ENCODE measurements at places on chromosomes 11 and 22.

DNA sequence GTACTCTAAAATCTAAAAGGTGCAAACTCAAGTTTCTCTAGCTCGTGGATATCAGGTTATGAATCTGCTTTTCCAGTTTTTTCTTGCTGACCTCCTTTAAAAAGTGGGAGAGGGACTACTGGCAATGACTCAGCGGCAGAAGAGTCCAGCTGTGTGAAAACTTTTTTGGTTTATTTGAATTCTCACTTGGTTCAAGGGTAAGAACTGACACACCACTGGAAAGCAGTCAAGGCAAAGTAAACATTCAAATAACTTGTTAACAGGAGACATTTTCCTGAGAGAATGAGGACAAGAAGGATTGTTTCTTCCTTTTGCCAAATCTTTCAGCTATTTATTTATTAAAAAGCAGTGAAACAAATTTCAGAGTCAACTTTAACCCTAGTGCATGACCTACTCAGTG lies 36.1 kb downstream of the CDON start:
- DNase-seq = no peak

GRCh38 chr11:6640036-6640984 lies 15.3 kb downstream of the DCHS1 start:
- DNase-seq = no peak

DNA sequence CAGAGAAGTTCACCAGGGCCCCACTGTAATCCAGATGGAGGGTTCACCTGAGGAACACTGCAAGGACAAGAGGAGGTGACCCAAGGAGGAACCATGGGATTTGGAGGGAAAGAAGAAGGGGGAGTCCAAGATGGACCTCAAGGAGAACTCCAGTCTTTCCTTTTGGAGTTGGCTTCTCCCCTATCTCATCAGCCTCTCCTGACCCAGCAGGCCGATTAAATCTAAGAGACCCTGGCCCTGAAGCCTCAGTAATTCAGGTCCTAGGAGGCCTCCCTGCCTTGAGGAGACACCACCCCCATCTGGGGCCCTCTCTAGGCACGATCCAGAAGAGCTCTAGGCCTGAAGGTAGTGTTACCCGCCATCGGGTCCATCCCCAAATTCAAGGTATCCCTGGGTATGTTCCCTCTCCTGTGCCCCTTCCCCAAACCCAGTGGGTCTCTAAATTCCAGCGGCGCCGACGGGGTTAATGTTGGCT lies 15.1 kb upstream of the DGKZ start:
- DNase-seq = no peak

DNA sequence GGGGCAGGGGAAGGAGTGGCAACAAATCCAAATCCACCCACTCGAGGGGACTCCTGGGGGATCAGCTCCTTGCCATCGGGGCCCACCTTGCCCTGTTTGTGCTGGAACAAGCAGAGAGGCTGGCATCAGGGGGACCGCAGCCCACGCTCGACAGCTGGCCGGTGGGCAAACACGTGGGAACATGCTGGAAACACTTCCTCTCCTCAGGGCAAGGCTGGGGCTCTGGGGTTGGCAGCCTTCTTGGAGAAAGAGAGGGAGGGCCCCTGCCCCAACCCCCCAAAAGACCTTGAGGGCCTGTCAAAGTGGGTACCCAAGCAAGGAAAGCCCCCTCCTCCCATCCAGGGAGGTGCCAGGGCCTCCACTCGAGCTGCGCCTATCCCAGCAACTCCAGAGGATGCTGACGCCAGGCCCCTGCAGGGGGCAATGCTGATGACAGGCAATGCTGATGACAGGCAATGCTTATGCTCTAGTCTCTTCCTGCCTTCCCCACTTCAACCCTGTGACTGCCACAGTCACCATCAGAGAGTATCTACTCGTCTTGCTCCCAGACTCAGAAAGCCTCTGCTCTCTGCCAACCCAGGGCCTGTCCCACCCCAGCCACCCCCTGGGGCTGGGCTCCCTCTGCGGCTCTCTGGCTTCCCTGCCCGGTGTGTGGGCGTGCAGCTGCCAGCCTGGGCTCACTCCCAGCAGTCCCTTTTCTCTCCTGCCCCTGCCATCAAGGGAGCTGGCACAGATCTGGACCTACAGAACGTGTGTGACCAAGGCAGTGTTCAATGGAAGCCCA lies 6.0 kb downstream of the ESS2 start:
- DNase-seq = no peak

DNA sequence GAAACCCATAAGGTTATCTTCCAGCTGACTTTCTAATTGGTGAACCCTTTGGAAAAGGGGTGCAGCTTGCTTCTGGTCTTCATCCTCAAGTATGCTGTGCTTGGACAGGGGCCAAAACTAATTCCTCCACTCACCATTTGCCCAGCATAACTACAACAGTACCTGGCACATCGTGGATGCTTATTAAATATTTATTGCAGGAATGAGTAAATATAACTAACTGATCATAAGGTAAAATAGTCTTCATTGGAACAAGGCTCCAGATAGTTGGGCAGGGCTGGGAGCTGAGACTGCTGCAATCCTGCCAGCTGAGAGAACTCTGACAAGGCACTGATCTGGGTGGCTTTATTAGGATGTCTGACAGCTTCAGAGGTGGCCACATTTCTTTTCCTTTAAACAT lies 2.4 kb upstream of the SIDT2 start:
- DNase-seq = no peak

DNA sequence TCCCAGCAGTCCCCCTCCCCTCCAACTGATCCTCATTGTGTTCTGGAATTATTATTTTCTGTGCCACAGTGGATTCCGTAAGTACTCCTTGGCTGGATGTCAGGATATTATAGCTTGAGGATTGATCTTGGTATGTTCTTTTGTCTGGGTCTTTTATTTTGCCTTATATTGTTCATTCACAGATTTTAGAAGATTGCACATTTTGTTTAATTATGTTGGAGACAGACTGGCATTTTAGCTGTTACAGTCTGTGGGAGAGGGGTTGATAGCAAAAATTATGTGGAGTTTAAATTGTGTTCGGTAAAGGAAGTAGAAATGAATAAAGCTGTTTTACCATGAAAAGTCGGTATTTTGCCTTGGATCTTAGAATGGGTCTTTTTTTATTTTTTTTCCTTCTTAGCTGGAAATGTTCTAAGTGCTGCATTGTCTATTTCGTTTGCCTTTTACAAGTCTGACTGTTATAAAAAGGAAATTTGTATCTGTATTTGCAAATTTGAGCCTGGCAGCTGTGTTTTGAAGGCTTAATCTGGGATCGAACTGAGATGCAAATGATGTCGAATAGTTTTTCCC lies 141.9 kb upstream of the TTC12 start:
- DNase-seq = no peak

DNA sequence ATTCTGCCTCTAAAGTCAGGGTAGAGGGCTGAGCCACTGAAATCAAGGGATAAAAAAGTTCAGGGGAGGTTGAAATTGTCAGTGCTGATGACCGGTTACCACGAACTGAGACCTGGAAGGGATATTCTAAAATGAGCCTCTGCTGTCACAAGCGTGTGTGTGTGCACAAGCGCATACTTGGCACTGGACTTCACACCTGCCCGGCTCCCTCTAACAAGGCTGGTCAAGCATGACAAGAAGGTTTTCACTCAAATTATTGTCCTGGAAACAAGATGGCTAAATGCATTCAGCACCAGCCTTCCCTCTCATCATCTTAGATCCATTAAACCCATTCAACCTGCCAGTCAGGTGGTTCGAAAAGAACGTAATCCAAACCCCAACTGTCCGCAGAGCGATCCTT lies 54.8 kb upstream of the CECR2 start:
- no peak for DNase-seq

- no peak for DNase-seq
Measured at GRCh38 chr22:46676881-46677280, 56.7 kb downstream of the GRAMD4 start.

- DNase-seq = no peak
Measured at GRCh38 chr11:119417726-119418540, 5.0 kb downstream of the THY1 start.

GRCh38 chr22:44997060-44997459 lies 12.7 kb downstream of the PHF21B start:
- no peak for DNase-seq

DNA sequence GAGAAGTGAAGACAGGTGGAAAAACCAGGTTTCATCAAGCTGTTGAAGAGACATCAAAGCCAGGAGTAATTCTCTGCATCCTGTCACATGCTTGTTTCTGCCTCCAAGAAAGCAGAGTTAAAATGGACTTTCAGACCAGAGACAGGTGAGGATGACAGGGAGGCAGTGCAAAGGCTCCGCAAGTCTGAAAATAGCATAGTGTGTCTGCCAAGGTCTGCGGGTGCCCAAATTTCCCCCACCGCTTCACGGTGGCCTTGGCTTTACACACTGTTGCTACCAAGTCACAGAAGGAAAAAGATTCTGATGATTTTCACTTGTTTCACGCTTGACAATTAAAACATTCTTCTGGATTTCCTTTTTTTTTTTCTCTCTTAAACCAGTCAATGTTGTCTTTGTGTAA lies 44.2 kb downstream of the SNX19 start:
- no peak for DNase-seq

- DNase-seq = no peak
Measured at GRCh38 chr11:103050351-103050750, 41.6 kb downstream of the DCUN1D5 start.

DNA sequence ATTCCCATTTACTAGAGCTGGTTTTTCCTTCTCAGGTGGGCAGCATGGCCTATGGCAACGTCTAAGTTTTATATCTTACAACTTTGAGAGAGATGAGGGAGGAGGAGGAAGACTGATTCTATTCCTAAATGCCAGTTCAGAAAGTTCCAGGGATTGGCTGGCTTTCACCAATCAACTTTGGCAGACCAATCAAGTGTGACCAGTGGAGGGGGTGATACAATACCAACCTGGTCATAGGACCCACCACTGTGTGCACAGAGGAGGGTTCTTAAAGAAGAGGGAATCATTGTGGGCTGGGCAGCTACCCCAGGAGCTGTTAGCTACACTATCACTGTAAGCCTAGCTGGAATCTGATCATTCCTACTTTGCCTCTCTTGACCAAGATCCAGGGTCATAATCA lies 8.1 kb downstream of the DIXDC1 start:
- no peak for DNase-seq

- no peak for DNase-seq
Measured at GRCh38 chr11:123674297-123674696, 19.9 kb upstream of the SCN3B start.

DNA sequence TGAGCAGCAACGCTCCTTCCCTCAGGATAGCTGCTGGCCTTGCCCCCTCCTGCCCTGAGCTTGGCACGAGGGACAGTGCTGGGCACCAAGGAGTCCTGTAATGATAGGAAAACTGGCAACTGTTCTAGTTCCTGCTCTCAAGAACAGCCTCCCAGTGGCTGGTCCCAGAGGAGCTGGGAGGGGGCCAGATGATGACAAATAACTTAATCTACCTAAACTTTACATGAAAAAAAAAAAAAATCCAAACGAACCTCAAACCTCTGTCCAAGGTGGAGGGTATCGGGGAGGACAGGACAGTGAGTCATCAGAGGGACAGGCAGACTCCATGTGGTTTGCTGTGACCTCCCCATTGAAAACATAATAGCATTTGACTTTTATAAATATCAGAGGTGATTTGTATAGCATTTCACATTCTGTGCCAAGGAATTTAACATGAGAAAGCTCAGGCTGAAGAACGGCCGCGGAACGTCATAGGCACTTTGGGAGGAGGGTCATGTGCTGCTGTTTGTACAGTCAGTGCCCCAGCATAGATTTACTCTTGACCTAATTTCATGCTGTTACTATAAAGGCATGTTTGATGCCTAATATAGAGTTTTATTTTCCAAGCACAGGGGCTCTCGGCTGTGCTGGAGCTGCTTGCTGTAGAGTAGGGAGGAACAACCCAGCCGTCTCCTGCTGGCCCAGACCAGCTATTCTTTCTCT lies 98.2 kb upstream of the NNMT start:
- no peak for DNase-seq

- DNase-seq = no peak
Measured at GRCh38 chr11:71399341-71399740, 48.9 kb downstream of the DHCR7 start.

- DNase-seq = no peak
Measured at GRCh38 chr11:104570078-104570701, 328.1 kb downstream of the CASP12 start.

GRCh38 chr11:74267014-74267413 lies 44.4 kb downstream of the P4HA3 start:
- no peak for DNase-seq

GRCh38 chr11:77191823-77192495 lies 63.9 kb downstream of the MYO7A start:
- DNase-seq = peak; percentile 84

- no peak for DNase-seq
Measured at GRCh38 chr11:46357483-46357936, 10.2 kb downstream of the DGKZ start.

DNA sequence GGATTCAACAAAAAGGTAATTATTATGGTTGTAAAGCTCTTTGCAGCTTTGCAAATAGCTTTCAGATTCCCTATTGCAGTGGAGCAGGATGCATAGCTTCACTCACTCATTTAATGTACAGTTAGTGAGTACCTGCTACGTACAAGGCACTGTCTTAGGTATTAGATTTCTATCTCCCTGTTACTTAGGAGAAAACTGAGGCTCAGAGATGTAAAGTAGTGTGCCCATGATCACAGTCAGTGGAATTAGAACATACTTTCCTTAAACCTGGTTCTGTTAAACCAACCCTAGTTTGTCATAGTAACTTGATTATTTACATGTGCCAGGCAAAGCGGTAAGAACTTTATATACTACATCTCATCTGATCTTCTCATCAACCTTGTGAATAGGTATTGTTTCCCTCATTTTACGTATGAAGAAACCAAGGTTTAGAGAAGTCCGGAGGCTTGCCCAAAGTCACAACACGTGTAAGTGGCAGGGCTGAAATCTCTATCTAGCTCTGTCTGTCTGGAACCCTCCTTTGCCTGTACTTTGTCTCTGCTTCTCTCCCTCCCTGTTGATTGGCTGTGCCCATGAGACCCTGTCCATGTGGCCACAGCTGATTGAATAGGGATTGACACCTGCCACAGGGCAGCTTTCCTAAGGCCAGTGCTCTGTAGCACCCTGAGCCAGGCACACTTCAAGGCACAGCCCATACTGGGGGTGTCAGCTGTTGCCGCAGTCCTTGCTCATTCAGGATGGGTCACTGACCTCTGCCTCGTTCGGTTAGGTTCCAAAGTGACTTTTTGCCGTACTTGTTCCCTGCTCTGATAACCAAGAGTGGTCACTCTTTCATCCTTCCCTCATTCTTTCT lies 63.8 kb upstream of the PRSS23 start:
- DNase-seq = no peak
